ENCODE measurements at places on chromosomes 2 and 18. TPM values are rescaled to one million over a fixed set of nuclear protein-coding genes. Genes with fewer than 3 reads are reported as not detected.

DNA sequence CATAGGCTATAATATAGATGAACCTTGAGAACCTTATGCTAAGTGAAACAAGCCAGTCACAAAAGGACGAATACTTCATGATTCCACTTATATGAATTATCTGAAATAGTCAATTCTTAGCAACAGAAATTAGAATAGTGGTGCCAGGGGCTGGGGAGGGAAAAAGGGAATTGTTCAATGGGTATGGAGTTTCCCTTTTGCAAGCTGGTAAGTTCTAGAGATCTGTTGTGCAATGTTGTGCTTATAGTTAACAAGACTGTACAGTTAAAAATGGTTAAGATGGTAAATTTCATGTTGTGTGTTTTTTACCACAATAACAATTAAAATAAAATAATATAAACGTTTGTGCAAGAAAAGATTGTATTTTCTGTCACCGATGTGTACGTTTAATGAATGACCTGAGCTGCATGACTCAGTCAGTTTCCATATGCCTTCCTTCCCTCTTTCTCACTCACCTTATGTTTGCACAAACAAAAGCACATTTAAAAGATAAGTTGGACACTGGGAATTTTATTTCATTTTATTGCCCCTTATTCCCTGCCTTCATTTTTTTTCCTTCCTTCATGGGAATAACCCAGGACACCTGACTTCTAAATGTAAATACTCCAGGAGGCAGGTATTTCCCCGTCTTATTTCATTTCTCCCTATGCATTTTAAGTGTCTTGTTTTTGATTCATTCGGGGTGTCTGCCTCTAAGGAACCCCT is 143.7 kb upstream of the TTC39C start:
- DNase-seq = no peak

VIL1 gene
- total RNA-seq = not detected

DNA sequence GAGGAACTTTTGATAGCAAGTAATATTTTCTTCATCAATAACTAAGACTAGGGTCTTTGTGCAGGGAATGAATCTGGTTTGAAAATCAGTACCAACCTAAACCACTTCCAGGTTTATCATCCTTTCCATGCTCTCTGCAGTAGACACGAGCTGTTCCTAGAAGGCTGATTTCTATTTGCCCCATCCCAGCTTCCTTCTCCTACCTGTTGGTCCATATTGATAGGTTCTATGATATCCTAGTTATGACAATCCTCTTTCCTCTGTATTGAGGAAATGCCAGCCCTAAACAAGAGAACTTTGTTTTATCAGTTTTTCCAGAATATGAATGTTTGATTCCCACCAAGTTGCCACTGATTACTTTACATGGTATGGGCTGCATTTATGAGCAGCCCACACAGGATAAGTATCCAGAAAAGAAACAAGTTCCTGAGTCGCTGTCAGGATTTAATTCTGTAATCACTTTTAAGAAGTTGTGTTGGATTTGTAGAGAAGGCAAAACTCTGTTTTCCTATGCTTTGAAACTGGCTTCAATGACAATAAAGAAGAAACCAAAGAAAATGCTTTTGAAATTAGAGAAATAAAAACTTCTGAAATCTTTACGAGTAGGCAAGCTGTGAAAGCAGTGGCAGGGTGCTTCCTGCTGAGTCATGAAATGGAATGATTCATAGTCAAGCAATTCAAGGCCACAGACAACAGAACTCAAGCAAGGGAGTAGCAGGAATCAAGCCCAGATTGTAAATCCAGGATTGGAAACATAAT is 37.3 kb upstream of the TANK start:
- peak; percentile 94 for DNase-seq

IRS1 gene
- total RNA-seq = 0.23 TPM

Measured in dermis blood vessel endothelial cell (primary cell).